ENCODE measurements at places on chromosomes 1 and 21.

DNA sequence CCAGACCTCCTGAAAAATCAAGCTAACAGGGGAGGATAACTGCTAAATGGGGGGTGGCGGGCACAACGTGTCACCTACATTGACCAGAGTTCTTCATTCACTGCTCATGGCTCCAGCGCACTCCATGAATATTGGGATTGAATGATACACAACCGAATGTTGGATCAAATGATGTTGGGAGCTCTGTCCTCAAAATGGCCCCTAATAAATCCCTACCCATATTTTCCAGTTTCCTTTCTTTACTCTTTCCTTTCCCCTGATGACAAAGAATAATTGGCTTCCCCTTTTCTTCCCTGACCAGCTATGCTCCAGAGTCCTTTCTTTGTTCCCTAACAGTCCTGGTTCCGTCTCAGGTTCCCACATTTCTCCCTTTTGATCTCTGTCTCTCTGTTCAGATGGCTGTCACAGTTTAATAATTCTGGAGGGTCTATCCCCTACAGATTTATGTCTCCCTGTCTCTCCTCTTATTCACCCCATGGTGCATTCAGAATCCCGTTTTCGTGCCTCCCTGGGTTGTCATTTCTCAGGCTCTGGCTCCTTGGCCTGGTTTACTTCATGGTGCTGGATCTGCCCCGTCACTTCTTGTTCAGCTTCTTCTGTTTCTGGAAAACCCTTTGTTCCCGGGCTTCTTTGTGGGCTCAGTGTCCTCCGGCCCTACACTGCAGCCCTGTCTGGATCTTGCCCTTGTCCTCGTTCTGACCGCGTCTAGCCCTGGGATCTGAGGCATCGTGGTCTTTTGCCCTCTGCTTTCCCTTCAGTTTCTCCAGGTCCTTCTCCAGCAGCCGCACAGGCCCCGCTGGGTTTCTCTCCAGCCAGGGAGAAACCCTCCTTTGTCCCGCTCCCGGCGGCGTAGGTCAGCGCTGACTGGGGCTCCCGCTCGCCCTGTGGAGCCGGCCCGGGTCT lies 78.3 kb downstream of the NDUFS5 start:
- DNase-seq, result no peak

GRCh38 chr1:176539018-176539417 lies 76.0 kb downstream of the PAPPA2 start:
- DNase-seq, result no peak

DNA sequence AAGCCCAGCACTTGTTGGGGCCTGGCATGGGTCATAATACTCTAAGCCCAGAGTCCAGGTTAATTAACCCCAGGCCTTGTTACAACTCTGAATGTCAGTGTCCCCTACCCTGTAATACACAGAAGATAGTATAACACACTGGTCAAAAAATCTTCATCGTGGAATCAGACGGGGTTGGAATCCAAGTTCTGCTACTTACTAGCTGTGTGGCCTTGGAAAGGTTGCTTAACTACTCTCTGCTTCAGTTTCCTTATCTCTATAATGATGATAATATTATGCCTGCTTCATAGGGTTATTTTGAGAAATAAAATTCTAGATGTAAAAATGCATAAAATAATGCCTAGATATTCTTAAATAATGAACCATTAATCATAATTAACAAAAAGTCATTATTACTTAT lies 77.8 kb upstream of the CTTNBP2NL start:
- no peak for DNase-seq

DNA sequence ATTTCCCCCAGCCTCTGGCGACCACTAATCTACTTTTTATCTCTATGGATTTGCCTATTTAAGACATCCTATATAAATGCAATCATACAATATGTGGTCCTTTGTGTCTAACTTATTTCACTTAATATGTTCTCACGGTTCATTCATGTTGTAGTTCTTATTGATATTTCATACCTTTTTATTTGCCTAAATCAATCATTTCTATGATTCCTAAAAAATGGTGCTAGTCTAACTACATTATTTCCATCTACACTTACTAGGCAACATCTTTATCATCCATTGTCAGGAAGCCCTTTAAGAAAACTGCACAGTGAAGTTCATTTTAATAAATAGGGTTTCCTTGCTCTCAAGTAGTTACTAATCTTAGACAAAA lies 380 bp upstream of the FBXO28 start:
- no peak for DNase-seq

- DNase-seq, result no peak
Observed at GRCh38 chr1:19405195-19405760, 80.1 kb downstream of the CAPZB start.

DNA sequence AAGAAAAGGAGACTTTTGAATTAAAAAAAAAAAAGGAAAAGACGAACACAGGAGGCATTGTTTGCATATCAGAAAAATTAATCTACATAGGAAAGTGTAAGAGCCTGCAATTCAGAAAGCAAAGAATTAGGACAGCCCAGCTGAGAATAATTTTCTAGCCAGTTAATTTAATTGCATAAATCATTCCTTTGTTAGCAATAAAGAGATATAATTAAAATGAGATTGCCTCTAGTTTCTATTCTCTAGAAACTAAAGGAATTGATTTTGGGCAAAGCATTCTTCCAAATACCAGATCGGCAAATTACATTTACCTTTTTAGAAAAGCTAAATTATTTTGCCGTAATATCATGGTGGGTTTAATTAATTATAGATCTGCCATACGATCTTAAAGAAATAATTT lies 46.0 kb downstream of the NUF2 start:
- no peak for DNase-seq

GRCh38 chr1:17588048-17588871 lies 48.8 kb downstream of the ARHGEF10L start:
- no peak for DNase-seq

GRCh38 chr1:248471154-248471553 lies 2.0 kb upstream of the OR2T3 start:
- no peak for DNase-seq

DNA sequence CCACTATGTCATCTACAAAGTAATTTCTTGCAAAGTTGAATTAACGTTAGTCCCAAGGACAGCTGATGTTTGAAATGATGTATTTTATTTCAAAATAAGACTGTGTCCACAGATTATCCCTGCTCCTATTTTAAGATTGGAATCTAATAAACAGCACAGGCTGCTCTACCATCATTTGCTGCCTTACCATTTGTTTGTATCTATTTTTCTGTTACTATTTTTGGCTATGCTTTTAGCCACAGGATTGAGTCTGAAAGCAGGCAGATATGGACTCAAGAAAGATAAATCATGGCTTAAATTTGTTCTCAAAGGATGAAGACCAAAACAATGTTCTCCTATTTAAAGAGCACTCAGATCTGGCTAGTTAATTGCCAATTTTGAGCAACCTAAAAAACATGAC lies 105.3 kb downstream of the RGS2 start:
- DNase-seq, result no peak

DNA sequence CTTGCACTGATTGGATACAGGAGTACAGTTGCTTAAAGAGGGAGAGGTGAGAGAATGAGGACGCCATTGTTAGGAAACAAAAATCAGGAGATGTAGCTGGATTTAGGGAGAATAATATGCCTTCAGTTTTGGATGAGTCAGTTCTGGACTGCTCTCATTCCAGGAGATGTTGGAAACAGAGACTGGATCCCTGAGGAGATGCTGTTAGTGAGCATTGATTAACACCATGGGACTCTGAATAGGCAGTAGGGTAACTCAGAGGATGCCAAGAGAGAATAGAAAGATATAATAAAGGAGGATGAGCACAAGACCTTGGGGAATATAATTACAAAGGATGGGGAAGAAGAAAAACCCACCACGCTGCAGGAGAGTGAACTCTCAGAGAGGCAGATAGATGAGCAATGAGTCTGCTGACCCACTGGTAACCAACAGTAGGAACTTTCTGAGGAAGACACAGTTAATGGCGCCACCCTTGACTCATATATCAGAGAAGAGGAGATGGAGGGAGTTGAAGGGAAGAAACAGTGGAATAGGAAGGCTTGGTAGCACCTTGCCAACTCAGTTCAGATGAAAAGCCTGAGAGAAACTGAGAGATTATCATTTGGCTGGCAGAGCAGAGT lies 10.5 kb downstream of the KCNJ15 start:
- no peak for DNase-seq

Data from activated gamma-delta T cell treated with anti-CD3 and anti-CD28 coated beads, Interleukin-2, amount 50 U/mL, for 16 hours (primary cell).